ENCODE measurements at places on chromosomes 6 and 20.
A peak's percentile ranks its signal among the peaks of the same experiment; 100 is the strongest.

GRCh38 chr6:165662041-165662748 lies 846 bp downstream of the PDE10A start:
- H3K4me3 ChIP-seq: peak overlapping the region; percentile 61
- H3K4me1 ChIP-seq: peaks cover 33% of the 10 kb centered on the region
- peaks cover 26% of the 10 kb centered on the region for H3K27me3 ChIP-seq
- DNase-seq: no peak
- H3K36me3 ChIP-seq: no peaks in the 10 kb centered on the region

DNA sequence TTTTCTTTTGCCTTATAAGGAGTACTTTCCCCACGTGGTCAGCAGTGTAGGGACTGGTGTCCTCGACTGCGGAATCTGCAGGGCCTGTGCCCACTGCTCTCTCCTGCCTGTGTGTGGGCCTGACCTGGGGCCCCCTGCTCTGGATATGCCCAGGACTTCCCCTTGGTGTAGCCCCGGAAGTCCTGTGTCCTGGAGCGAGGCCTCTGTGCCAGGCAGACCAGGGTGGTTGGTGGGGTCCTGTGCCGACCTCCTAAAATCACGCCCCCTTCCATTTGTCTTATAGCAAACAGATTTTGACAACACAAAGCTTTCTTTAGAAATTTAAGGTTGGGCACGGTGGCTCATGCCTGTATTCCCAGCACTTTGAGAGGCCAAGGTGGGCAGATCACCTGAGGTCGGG lies 64.2 kb downstream of the DLL1 start:
- no peak for DNase-seq
- no peaks in the 10 kb centered on the region for H3K27me3 ChIP-seq
- no peaks in the 10 kb centered on the region for H3K36me3 ChIP-seq
- peaks cover 18% of the 10 kb centered on the region for H3K4me1 ChIP-seq

DNA sequence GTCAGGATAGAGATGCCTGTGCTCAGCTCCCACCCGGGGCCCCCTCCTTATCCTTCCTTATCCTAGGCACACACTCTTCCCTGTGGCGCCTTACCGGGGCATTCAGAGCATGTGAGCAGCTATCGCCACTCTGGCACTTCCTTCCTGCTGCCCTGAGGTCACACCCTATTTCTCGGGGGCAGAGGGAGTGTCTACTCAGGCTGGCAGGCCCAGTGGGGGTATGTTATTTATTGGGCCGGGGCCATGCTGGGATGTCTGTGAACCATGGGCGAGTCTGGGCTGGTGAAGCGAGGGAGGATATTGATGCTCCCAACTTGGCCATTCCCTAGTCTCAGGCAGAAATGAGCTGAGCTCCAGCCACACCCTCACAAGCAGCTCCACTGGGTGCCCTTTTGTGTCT lies 3.9 kb upstream of the LY6G6D start:
- H3K36me3 ChIP-seq: no peaks in the 10 kb centered on the region
- DNase-seq: peak; percentile 64
- no peak overlapping the region for H3K27ac ChIP-seq

DNA sequence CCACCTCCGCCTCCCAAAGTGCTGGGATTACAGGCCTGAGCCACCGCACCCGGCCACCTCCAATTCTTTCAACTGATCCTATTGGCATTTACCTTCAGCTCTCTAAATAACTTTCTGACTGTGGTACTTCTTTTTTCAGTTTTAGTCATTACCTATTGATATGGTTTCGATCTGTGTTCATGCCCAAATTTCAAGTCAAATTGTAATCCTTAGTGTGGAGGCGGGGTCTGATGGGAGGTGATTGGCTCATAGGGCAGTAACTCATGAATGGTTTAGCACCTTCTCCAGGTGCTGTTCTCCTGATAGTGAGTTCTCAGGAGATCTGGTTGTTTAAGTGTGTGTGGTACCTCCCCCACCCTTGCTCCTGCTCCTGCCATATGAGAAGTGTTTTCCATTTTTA lies 140.9 kb downstream of the LPA start:
- H3K36me3 ChIP-seq: no peaks in the 10 kb centered on the region
- H3K4me1 ChIP-seq: peaks cover 18% of the 10 kb centered on the region
- DNase-seq: no peak
- no peak overlapping the region for H3K4me3 ChIP-seq
- H3K27me3 ChIP-seq: no peaks in the 10 kb centered on the region
- H3K27ac ChIP-seq: no peak overlapping the region

DNA sequence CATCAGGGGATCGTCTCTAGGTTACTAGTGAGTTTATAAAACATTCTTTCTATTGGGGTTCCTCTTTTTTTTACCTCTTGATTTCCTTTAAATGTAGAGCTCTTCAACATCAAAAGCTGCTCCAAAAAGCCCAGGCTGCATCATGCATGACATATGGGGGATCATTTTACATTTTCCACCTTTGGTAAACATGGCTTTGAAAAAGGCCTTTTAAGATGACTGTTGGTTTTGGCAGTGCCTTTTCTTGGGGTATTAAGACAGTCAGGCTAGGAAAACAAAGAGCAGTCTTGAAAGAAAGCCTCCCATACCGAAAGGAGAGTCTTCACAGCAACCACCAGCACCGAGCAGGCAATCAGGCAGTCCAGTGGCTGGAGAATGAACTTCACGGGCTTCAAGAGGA lies 73.2 kb downstream of the NPEPL1 start:
- H3K36me3 ChIP-seq: no peaks in the 10 kb centered on the region
- H3K4me3 ChIP-seq: no peak overlapping the region
- H3K4me1 ChIP-seq: no peaks in the 10 kb centered on the region
- no peak for DNase-seq

DNA sequence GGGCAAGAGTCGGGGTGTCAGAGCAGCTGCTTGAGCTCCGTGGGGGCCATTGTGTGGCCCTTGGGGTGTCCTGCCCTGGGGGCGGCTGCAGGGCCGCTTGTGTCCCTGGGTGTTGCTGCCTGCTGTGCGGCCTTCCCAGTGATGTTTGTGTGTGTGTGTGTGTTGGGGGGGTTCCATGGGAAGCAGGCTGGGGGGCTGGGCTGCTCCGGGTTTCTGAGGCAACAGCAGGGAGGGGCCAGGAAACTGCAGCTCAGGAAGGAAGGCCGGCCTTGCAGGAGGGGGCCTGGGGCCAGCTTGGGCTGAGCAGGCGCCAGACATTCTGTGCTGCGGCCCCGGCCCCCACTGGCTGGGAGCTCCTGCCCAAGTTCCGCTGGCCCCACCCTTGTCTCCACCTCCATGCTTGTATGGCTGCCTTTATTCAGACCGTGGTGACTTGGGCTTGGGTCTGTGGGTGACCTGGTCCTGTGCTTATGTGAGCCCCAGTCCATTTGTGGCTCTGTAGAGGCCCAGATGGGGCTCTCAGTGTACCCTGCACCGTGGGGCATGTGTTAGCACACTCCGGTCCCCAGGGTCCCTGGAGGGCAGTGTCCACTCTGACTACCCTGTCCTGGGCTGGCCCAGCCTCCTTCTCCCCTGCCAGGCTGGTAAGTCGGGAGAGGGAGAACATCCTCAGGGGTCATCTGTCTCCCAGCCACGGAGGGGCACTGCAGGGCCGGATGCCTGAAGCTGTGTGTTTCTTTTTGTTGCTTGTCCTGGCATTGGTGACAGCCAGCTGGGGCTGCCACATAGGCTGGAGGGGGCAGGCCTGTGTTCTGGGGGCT lies 4.6 kb upstream of the SOX18 start:
- peaks cover 16% of the 10 kb centered on the region for H3K27me3 ChIP-seq
- peaks cover 78% of the 10 kb centered on the region for H3K4me1 ChIP-seq
- DNase-seq: no peak
- H3K36me3 ChIP-seq: no peaks in the 10 kb centered on the region
- H3K4me3 ChIP-seq: peak overlapping the region; percentile 14

DNA sequence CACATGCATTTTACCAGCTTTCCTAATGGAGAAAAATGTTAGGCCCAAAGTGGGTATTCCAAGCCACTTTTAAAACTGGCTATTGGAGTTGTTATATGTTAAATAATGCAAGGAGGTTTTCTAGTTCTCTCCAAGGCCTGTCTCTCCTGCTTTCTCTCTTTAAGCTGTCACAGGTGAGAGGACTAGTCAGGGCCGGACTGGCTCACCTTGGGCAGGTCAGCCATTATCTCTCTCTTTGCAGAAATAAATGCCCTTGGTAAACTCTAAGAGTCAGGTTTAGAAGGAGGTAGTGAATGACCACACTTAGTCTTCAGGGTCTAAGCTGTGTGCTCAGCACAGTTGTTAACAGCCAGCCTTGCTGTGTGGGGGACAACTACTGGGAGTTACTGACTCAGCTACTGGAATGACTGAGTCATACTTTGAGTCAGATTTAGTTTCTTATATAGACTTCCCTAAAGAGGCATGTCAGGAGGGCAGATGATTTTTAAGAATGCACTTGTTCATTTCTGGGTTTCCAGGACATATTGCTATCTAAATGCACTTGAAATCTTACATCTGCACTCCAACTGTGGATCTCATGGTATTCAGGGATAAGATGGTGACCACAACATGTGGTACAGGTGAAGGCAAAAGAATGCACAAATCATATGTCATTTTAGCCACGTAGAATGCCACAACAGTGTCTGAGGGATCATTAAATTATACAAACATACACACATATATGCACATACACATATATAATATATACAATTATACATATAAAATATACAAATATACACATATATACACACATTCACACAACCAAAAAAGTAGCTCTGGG lies 719.4 kb downstream of the EPM2A start:
- H3K36me3 ChIP-seq: no peaks in the 10 kb centered on the region
- H3K27ac ChIP-seq: no peak overlapping the region
- no peaks in the 10 kb centered on the region for H3K4me1 ChIP-seq
- DNase-seq: no peak
- no peaks in the 10 kb centered on the region for H3K27me3 ChIP-seq

DNA sequence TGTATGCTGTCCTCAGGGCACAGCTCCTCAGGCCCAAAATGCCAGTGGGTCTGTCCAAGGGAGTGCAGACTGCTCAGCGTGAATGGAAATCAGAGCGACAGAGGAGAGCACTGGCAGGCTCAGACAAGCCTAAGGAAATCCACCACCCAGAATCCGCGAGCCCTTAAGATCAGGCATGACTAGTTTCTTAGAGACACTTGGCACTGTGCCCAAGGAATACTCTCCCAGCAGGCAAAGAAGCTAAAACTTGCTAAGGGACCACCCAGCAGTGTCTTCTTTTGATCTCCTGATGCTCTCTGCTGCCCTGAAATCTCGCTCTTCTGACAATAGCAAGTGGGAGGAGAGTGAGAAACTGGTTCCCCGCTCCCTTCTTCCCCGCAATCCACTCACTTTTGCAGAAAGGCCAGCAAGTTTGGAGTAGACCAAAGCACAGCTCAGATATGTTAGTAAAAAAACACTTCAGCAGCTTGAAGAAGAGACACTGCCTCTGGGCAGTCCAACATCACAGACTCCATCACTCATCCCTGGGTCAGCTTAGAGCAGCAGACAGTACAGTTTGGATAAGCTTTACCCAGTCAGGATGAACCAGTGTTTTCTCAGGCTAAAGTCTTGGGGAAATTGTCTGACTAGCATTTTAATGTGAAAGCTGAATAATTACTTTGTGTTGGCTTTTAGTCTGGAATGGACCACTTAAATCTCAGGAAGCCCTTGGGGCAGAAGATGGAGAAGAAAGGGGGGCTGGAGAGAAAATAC lies 32.4 kb downstream of the TRAF3IP2 start:
- H3K4me3 ChIP-seq: no peak overlapping the region
- no peak for DNase-seq
- no peaks in the 10 kb centered on the region for H3K27me3 ChIP-seq
- peaks cover 36% of the 10 kb centered on the region for H3K4me1 ChIP-seq
- peaks cover 5% of the 10 kb centered on the region for H3K36me3 ChIP-seq

- no peak for DNase-seq
- no peaks in the 10 kb centered on the region for H3K27me3 ChIP-seq
- H3K4me3 ChIP-seq: no peak overlapping the region
- H3K4me1 ChIP-seq: no peaks in the 10 kb centered on the region
- H3K36me3 ChIP-seq: no peaks in the 10 kb centered on the region
- H3K27ac ChIP-seq: peak overlapping the region; percentile 54
These were observed 41.8 kb upstream of the DST start for GRCh38 chr6:56684342-56685101.

GRCh38 chr6:11366183-11366933 lies 133.9 kb upstream of the NEDD9 start:
- no peaks in the 10 kb centered on the region for H3K36me3 ChIP-seq
- DNase-seq: no peak
- peaks cover 66% of the 10 kb centered on the region for H3K4me1 ChIP-seq

- H3K4me1 ChIP-seq: no peaks in the 10 kb centered on the region
- H3K27me3 ChIP-seq: no peaks in the 10 kb centered on the region
- no peaks in the 10 kb centered on the region for H3K36me3 ChIP-seq
- no peak overlapping the region for H3K27ac ChIP-seq
- no peak for DNase-seq
These were observed 296.1 kb downstream of the TENT5A start for GRCh38 chr6:81456416-81456815.

DNA sequence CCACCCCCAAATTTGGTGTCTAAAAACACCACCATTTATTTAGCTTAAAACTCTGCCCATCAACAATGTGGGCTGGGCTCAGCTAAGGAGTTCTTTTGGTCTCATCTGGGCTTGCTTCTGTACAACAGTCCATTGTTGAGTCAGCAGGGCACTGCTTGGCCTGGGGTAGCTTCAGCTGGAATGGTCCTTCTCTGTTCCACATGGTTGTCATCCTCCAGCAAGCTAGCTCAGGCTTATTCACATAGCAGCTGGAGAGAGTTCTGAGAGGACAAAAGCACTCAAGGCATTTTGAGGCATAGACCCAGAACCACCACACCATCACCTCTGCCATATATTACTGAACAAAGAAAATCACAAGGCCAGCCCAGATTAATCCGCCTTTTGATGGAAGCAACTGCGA lies 95.6 kb upstream of the ISM1 start:
- H3K4me3 ChIP-seq: no peak overlapping the region
- no peaks in the 10 kb centered on the region for H3K36me3 ChIP-seq
- no peak overlapping the region for H3K27ac ChIP-seq
- no peaks in the 10 kb centered on the region for H3K27me3 ChIP-seq
- DNase-seq: no peak

GRCh38 chr6:119671105-119671504 lies 321.5 kb upstream of the MAN1A1 start:
- H3K27me3 ChIP-seq: no peaks in the 10 kb centered on the region
- no peak overlapping the region for H3K27ac ChIP-seq
- H3K4me3 ChIP-seq: no peak overlapping the region
- no peaks in the 10 kb centered on the region for H3K36me3 ChIP-seq
- no peaks in the 10 kb centered on the region for H3K4me1 ChIP-seq
- DNase-seq: no peak

GRCh38 chr6:110509617-110510241 lies 33.3 kb upstream of the SLC22A16 start:
- H3K27ac ChIP-seq: no peak overlapping the region
- no peak for DNase-seq
- no peaks in the 10 kb centered on the region for H3K27me3 ChIP-seq
- H3K36me3 ChIP-seq: no peaks in the 10 kb centered on the region
- H3K4me3 ChIP-seq: no peak overlapping the region

DNA sequence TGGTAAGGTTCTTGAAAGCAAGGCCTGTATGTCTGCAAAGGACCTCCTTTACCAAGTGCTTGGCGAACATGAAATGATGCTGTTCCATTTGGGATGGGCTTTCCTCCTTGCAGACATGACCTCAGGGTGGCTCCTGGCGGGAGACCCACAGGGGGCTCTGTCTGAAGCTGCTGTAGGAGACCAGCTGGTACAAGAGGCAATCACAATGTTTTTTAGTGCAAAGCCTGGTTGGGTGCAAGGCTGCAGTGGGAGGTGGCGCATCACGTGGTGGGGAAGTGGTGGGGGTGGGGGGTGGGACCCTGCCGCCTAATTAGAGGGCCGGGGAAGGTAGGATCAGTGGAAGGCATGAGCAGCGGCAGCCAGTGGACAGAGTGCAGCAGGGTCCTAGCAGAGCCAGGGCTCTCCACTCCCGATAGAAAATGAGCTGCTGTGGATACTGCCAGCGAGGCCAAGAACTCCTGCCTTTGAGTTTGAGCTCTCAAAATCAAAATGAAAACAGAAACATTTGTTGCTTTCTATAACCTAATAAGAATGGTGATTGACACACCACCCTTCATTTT lies 9.1 kb upstream of the ARMC2 start:
- H3K4me3 ChIP-seq: no peak overlapping the region
- H3K36me3 ChIP-seq: no peaks in the 10 kb centered on the region
- H3K27ac ChIP-seq: no peak overlapping the region
- H3K27me3 ChIP-seq: no peaks in the 10 kb centered on the region
